ENCODE measurements at places on chromosomes 2 and 18. TPM values are rescaled to one million over a fixed set of nuclear protein-coding genes. Genes with fewer than 3 reads are reported as not detected.

The SCLY gene
- 77.9 TPM for total RNA-seq

The CTLA4 gene
- total RNA-seq: 30.7 TPM

The PFN4 gene
- total RNA-seq: not detected

The POLR1A gene
- 41.8 TPM for total RNA-seq

The PKDCC gene
- not detected for total RNA-seq

The UPP2 gene
- total RNA-seq: not detected

The ITGA4 gene
- 61.6 TPM for total RNA-seq

The TSN gene
- 58.1 TPM for total RNA-seq

The LRATD1 gene
- total RNA-seq: not detected

The AMER3 gene
- not detected for total RNA-seq

The ACADL gene
- total RNA-seq: not detected

The MALL gene
- not detected for total RNA-seq

The WNT6 gene
- 0.25 TPM for total RNA-seq

The RPRM gene
- 0.23 TPM for total RNA-seq

The AQP12A gene
- total RNA-seq: not detected

The NCKAP5 gene
- not detected for total RNA-seq

The SPATS2L gene
- 5.7 TPM for total RNA-seq

The CFC1 gene
- total RNA-seq: not detected

The CFAP221 gene
- not detected for total RNA-seq

The POTEC gene
- total RNA-seq: not detected

The HOXD11 gene
- not detected for total RNA-seq

The RAPGEF4 gene
- 1.3 TPM for total RNA-seq

The SNORC gene
- total RNA-seq: 2.4 TPM

The OSBPL1A gene
- total RNA-seq: 2.7 TPM

The MC5R gene
- total RNA-seq: not detected

The GKN2 gene
- total RNA-seq: not detected

The RND3 gene
- total RNA-seq: not detected

The RRM2 gene
- 368 TPM for total RNA-seq

The YES1 gene
- total RNA-seq: 38.8 TPM

The MAL gene
- total RNA-seq: 59.2 TPM

The ZNF236 gene
- total RNA-seq: 12.7 TPM

The SLC23A3 gene
- total RNA-seq: 1.1 TPM
